ENCODE measurements at places on chromosomes 7 and 10. TPM values are rescaled to one million over a fixed set of nuclear protein-coding genes. Genes with fewer than 3 reads are reported as not detected.

The GPNMB gene
- not detected for total RNA-seq

The NPSR1 gene
- total RNA-seq: not detected

The GHITM gene
- total RNA-seq: 197 TPM

The WEE2 gene
- not detected for total RNA-seq

The VOPP1 gene
- 64.9 TPM for total RNA-seq

The WDFY4 gene
- not detected for total RNA-seq

The LRRC61 gene
- 26.1 TPM for total RNA-seq

DNA sequence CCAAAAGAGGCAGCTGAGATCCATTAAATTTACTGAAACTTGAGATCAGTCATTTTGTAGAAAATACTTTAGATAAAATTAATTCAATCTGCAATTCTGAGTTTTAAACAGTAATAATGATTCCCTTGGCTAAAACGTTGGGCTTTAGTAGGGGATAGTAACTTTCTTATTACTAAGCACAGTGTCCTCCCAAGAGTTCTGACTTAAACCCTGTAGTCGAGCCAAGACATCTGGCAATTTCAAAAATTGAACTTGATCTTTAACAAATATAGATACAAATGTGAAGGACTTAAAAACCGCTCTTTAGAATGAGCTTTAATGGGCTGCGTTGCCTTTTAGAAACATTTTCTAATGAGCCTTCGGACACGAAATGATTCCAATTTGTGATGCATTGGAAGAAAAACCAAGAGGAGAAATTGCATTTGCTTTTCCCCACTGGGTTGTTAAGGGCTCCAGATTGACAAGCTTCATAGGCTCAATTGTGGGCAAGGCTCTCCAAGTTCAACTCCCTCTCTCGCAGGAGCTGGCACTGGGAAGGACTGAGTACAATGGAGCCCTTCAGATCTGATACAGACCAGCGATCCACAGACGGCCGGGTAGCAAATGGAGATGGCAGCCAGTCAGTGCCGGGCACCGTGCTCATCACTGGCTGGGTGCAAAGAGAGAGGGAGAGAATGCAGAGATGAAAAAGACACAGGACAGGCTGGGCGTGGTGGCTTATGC lies 921.3 kb upstream of the AUTS2 start:
- no peak overlapping the region for H3K27ac ChIP-seq
- no peak overlapping the region for H3K4me3 ChIP-seq
- no peaks in the 10 kb centered on the region for H3K27me3 ChIP-seq
- DNase-seq: no peak
- no peaks in the 10 kb centered on the region for H3K4me1 ChIP-seq

- H3K27ac ChIP-seq: no peak overlapping the region
- no peaks in the 10 kb centered on the region for H3K4me1 ChIP-seq
- H3K27me3 ChIP-seq: peaks cover 32% of the 10 kb centered on the region
- no peak overlapping the region for H3K4me3 ChIP-seq
Measured at GRCh38 chr10:123583639-123584418, 82.3 kb upstream of the GPR26 start.

- no peak for DNase-seq
- peaks cover 2% of the 10 kb centered on the region for H3K36me3 ChIP-seq
- H3K4me3 ChIP-seq: no peak overlapping the region
- H3K4me1 ChIP-seq: peaks cover 29% of the 10 kb centered on the region
- no peaks in the 10 kb centered on the region for H3K27me3 ChIP-seq
- no peak overlapping the region for H3K27ac ChIP-seq
Measured at GRCh38 chr7:27952456-27953285, 212.7 kb downstream of the TAX1BP1 start.

DNA sequence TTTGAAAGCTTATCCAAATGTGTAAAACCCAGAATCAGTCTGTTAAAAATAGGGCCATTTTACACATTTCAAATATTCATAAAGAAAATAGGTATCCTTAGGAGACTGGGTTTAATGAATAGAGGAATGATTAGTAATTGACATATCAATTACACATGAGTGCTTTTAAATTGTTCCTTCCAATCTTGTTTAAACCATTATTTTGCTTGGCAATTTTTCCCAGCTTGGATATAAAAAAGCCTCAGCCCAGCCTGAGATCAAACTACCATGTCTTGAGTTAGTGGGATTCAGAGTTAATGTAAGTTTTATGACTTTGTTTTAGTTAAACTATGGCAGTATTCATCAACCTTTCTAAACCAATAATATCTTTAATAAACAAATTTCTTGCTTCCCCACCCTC lies 28.3 kb downstream of the PARP12 start:
- no peaks in the 10 kb centered on the region for H3K27me3 ChIP-seq
- no peak for DNase-seq
- H3K36me3 ChIP-seq: peaks cover 22% of the 10 kb centered on the region
- H3K4me1 ChIP-seq: peaks cover 15% of the 10 kb centered on the region
- H3K27ac ChIP-seq: no peak overlapping the region

DNA sequence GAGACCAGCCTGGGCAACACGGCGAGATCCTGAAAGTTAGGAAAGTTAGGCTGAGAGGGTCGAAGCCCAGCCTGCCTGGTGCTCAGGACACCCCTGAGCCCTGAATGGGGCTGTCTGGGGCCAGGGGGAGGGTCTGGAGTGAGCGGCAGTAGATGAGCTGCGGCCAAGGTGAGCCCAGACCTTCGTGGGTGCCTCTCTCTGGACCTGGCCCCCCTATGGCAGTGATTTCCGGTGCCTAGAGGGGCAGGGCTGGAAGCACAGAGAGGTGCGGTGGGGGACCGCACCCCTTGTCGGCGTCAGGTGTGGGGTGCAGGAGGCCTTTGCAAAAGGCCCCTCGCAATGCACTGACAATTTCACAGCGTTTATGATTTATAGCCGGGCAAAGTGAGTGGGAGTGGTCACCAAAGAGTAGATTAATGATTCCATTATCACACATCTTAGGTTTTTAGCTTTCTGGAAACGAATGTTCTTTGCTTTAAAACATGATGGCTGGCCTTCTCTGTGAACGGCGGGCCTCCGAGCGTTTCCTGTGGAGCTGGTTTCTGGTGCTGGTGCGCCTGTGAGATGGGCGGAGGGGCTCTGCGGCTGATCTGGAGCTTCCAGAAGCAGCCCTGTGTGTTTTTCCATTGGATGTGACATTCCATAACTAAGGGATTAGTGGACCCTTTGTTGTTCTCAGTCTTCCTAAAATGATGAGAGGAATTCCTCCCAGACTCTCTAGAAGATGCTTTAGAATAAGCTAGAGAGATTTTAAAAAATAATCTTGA lies 171.0 kb upstream of the ZNF32 start:
- no peak overlapping the region for H3K4me3 ChIP-seq
- DNase-seq: no peak
- H3K4me1 ChIP-seq: peaks cover 44% of the 10 kb centered on the region
- H3K27ac ChIP-seq: no peak overlapping the region
- no peaks in the 10 kb centered on the region for H3K27me3 ChIP-seq

DNA sequence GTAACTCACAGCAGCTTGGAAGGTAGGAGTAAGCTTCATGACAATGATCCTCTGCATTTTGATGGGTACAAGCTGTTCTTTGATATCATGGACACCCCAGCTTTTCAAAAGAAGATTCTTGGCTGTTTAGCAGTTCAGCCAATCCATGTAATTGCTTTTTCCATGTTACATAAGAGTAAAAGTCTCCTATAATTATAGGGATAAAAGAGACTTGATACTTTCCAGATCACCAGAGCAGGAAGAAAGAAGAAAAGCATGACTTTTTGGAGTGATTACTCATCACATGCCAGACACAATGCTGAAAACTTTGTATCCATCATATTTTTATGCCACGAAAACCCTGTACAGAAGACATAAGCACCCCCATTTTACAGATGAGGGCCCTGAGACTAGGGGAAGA lies 1049.7 kb downstream of the NRG3 start:
- H3K36me3 ChIP-seq: no peaks in the 10 kb centered on the region
- no peak for DNase-seq
- no peak overlapping the region for H3K4me3 ChIP-seq
- no peaks in the 10 kb centered on the region for H3K4me1 ChIP-seq
- H3K27ac ChIP-seq: no peak overlapping the region
- H3K27me3 ChIP-seq: no peaks in the 10 kb centered on the region

- peaks cover 31% of the 10 kb centered on the region for H3K27me3 ChIP-seq
- no peak overlapping the region for H3K4me3 ChIP-seq
- no peaks in the 10 kb centered on the region for H3K36me3 ChIP-seq
- H3K27ac ChIP-seq: no peak overlapping the region
- peaks cover 7% of the 10 kb centered on the region for H3K4me1 ChIP-seq
- DNase-seq: peak; percentile 57
Measured at GRCh38 chr10:26621889-26622711, 75.4 kb upstream of the PDSS1 start.

- peak overlapping the region; percentile 81 for H3K4me3 ChIP-seq
- peaks cover 5% of the 10 kb centered on the region for H3K27me3 ChIP-seq
- H3K27ac ChIP-seq: no peak overlapping the region
- DNase-seq: no peak
- peaks cover 9% of the 10 kb centered on the region for H3K4me1 ChIP-seq
Measured at GRCh38 chr7:87933605-87933952, 472 bp upstream of the ADAM22 start.

DNA sequence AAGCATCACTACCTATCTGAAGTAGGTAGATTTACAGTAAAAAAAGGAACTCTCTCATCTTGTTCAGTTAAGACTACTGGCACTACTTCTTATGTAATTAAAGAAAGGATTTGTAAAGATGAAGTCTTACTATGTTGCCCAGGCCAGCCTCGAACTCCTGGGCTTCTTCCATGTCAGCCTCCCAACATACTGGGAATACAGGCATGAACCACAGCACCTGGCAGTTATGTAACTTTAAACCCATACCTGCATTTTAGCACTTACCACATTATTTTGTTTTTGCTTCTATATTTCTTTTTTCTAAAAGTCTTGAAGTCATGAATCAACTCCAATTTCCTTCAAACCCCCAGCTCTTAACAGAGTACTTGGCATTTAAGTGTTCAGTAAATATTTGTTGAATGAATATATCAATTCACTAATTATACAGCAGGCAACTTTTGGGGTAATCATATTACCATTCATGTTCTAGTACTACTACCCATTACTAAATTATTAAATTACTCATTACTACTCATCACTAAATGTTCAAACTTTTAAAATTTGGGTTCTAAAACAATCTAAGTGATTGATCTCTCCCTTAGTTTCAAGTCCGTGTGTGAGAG lies 31.6 kb upstream of the CCDC71L start:
- no peaks in the 10 kb centered on the region for H3K36me3 ChIP-seq
- peaks cover 11% of the 10 kb centered on the region for H3K4me1 ChIP-seq
- no peak overlapping the region for H3K27ac ChIP-seq

GRCh38 chr10:125193306-125193877 lies 33.0 kb upstream of the CTBP2 start:
- no peaks in the 10 kb centered on the region for H3K27me3 ChIP-seq
- no peaks in the 10 kb centered on the region for H3K36me3 ChIP-seq
- H3K27ac ChIP-seq: no peak overlapping the region
- DNase-seq: no peak
- no peaks in the 10 kb centered on the region for H3K4me1 ChIP-seq

DNA sequence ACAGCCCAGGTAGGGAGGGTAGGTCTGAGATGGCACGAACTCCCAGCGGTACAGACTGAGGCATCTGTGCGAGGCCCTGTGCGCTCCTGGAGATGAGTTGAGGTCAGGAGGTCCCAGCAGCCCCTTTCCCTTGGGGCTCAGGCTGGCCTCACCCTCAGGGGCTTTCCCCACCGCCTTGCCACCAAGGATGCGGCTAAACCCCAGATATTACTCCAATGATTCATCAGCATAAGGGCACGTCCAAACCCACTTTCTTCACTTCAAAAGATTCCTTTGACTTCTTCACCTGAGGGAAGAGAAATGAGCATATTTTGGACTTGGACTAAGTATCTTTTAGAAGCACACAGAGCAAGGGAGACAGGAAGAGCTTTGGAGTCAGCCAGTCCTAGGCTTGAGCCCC lies 20.3 kb downstream of the UROS start:
- peaks cover 17% of the 10 kb centered on the region for H3K36me3 ChIP-seq
- no peak for DNase-seq
- no peak overlapping the region for H3K27ac ChIP-seq
- no peak overlapping the region for H3K4me3 ChIP-seq
- no peaks in the 10 kb centered on the region for H3K27me3 ChIP-seq

GRCh38 chr7:112167147-112167546 lies 39.1 kb downstream of the DOCK4 start:
- DNase-seq: no peak
- no peak overlapping the region for H3K4me3 ChIP-seq
- H3K4me1 ChIP-seq: no peaks in the 10 kb centered on the region
- no peaks in the 10 kb centered on the region for H3K36me3 ChIP-seq
- peaks cover 4% of the 10 kb centered on the region for H3K27me3 ChIP-seq
- no peak overlapping the region for H3K27ac ChIP-seq

DNA sequence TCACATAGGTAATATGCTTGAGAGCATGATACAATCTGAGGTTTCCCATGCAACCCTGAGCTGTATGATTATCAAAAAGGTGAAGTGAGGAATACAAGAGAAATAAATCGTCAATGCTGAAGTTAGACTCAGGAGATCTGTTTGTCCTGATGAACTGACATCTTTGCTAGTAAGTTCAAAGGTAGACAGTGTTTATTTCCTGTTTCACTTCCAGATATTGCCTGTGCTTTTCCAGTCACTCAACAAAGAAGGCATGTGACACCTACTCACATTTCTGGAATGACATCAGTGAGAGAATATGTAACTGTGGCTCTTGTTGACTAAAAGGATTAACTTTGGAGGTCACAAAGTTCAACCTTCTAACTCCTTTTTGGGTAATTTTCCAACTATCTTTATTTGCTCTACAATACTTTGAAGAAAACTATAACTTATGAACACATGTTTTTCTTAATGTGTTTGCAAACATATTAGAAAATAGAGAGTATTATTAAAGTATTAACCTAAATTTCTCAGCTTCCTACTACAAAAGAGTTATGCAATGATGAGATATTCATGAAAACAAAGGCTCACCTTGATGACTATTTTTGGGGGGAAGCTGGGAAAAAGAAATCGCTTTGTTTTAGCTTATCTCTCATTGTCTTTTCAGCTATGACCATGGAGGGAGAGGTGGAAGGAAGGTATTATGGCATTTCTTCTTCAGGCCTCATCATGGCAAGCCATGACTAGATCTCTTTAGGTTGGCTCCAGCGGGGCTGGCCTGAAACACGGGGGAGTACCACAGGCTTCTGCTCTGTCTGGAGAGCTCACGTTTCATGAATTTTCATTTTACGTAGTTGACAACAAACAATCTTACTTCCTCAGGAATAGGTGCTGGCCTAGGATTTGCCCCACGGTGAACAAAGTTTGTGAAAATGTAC lies 214.7 kb upstream of the SLC26A5 start:
- H3K4me1 ChIP-seq: no peaks in the 10 kb centered on the region
- H3K27me3 ChIP-seq: peaks cover 1% of the 10 kb centered on the region
- no peak overlapping the region for H3K4me3 ChIP-seq
- no peaks in the 10 kb centered on the region for H3K36me3 ChIP-seq

DNA sequence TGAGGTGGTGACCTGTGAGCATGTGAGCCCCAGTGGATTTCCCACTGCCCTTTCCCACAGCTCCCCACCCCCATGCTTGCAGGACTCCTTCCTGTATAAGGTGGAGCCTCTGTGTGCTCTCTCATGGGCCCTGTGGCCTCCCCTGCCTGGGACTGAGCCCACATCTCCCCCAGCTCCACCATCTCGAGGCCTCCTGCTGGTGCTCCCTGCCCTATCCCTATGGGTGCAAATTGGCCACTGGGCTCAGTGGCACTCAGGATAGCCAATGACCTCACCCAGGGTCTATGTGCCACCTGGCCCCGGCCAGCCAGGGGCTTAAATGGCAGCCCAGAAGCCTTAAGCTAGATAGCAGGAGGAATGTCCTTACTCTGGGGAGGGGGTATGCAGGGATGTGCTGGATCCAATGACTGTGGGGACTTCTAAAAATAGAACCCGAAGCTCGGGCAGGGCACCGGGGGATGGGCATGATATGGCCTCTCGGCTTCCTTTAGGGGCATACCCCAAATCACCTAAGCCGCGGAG lies 2.0 kb downstream of the LDB3 start:
- H3K27me3 ChIP-seq: no peaks in the 10 kb centered on the region
- no peak overlapping the region for H3K27ac ChIP-seq
- H3K4me3 ChIP-seq: no peak overlapping the region
- H3K36me3 ChIP-seq: no peaks in the 10 kb centered on the region
- no peaks in the 10 kb centered on the region for H3K4me1 ChIP-seq

Data from activated CD4-positive, alpha-beta memory T cell treated with anti-CD3 and anti-CD28 coated beads for 36 hours (primary cell).